ENCODE measurements at places on chromosomes 3 and 15. TPM values are rescaled to one million over a fixed set of nuclear protein-coding genes. Genes with fewer than 3 reads are reported as not detected.

GRCh38 chr3:39809181-39809994 is at the start of gene MYRIP:
Gene MYRIP, plus strand, starts transcription at chr3:39809609. Its CDS starts 91,208 bp downstream, at chr3:39900817.
- DNase-seq, result no peak

- no peak for DNase-seq
Measured at GRCh38 chr3:20743553-20744321, 557.7 kb upstream of the SGO1 start.

IL17RE gene
- total RNA-seq, result 5.3 TPM

GRCh38 chr3:98021830-98022560 is 13.1 kb downstream of the GABRR3 start:
- no peak for DNase-seq

PPM1L gene
- total RNA-seq, result 10.0 TPM

P2RY12 gene
- total RNA-seq, result 27.1 TPM

- DNase-seq, result no peak
Measured at GRCh38 chr3:45441584-45442310, 53.4 kb downstream of the LARS2 start.

FAM3D gene
- not detected for total RNA-seq

TM4SF4 gene
- total RNA-seq, result not detected

- DNase-seq, result no peak
Measured at GRCh38 chr3:69324362-69325025, 61.4 kb downstream of the FRMD4B start.

DNA sequence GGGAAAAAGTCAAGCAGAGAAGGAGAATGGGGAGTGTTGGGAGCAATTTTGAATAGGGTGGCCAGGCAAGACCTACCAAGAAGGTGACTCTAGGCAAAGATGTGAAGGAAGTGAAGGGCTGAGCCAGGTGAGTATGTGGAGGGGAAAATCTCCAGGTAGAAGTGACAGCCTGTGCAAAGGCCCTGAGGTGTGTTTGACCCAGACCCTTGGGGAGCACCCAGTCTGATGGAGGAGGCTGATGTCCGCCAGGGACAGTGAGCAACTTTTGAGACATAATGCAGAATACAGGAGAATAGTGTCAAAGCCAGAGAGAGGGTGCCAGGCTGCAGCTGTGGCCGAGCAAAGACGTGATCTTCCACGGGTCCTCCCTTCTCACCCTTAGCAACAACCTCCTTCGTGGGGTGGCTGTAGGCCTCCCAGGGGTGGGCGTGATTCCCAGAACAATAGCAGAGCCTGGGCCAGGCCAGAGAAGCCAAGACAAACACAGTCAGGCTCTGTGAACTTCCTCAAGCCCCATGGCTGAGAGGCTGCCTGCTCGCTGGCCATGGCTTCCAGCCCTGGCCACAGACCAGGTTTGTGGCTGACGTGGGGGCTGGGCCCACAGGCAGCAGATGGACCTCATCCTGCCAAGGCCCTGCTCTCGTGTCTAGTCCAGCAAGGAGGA is 58.1 kb downstream of the SLC6A6 start:
- peak; percentile 85 for DNase-seq

- no peak for DNase-seq
Measured at GRCh38 chr3:193080821-193081365, 160.1 kb upstream of the PLAAT1 start.

DNA sequence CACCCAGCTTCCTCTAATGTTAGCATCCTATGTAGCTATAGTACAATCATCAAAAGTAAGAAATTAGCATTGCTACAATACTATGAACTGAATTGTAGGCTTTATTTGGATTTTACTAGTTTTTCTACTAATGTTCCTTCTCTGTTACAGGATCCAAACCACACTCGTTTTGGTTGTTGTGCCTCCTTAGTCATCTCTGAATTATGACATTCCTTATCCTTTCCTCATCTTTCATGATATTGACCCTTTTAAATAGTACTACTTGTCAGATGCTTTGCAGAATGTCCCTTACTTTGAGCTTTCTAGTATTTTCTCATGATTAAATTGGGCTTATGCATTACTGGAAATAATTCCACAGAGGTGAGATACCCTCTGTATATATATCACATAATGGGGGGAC is 265.4 kb downstream of the VPS13C start:
- DNase-seq, result no peak

DNA sequence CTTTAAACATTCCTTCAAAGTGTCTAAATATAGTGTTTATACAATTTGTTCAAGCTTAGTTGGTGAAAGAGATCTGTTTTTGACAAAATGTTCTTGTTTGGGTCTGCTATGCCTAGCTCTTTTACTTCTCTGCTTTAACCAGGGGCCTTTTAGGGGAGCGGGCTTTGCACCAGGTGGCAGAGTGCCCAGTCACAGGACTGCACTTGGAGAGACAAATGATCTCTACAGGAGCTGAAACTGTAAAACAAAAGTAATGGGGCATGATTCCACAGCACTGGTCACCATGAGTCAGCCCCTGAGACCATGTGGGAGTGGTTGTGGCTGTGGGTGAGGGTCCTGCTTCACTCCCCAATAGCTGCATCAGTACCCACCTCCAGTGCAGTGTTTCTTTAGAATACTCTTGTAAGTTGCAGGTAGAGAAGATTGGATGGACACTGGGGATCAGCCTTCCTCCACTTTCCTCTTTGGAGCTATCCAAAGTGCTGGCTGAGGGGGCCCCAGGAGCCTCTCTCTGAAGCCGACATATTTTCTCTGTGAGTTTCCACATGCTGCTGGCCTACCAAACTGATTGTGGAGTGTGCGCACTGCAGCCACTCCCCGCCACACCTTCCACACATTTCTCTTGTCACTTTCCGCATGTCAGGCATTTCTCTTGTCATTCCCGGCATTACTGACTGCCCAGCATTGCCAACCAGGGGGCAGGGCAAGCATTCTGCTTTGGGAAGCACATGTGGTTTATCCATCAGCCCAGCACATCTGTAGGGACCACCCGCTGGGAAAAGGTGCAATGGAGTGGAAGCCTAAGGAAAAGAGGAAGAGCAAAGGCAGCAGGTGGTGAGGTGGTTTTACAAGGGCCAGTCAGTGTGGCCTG is 110.0 kb downstream of the EPHB1 start:
- DNase-seq, result peak; percentile 37

- DNase-seq, result no peak
Measured at GRCh38 chr3:16500093-16500492, 13.4 kb downstream of the RFTN1 start.

- DNase-seq, result no peak
Measured at GRCh38 chr3:125310623-125311081, 64.5 kb downstream of the ZNF148 start.
